NCI-H524 treated with DMSO at 0.1 percent for 48 hours (cell line): ENCODE measurements at places on chromosomes 7 and 10.

- no peak for DNase-seq
These were observed 9.5 kb downstream of the ANKIB1 start for GRCh38 chr7:92255308-92255707.

DNA sequence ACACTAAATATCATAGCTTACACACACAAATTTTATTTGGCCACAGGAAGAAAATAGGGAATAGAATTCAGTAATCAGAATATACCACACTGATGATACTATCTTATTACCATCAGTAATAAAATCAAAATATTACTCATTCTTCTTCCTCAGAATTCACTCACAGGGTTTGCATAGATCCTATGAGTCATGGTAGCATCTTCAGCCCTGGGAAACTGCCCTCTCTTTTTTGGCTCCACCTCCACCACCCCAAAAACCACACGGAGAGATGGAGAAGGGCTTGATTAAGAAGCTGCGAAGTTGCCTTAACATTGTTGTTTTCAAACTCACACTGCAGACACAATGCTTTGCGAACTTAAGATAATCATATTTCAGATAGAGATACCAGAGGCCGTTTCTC, 154.1 kb upstream of the AHR start:
- DNase-seq, result no peak

GRCh38 chr10:42367532-42368230, 270.7 kb downstream of the ZNF33B start:
- no peak for DNase-seq

DNA sequence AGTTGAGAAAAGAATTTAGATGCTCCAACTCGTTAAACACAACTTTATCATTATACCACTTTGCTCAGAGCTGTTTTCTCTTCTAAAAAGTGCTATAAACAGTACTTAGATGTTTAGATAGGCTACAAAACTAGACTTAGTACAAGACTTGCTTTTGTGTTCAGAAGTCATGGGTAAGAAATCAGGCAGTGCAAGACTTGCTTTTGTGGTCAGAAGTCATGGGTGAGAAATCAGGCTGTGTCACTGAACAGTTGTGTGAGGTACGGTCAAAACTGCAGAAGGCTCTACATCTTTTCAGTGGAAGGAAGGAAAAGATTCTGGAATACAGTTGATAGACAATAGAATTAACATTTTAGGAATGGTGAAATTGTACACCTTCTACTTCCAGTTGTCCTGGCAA, 239.7 kb downstream of the DNAJB9 start:
- no peak for DNase-seq

DNA sequence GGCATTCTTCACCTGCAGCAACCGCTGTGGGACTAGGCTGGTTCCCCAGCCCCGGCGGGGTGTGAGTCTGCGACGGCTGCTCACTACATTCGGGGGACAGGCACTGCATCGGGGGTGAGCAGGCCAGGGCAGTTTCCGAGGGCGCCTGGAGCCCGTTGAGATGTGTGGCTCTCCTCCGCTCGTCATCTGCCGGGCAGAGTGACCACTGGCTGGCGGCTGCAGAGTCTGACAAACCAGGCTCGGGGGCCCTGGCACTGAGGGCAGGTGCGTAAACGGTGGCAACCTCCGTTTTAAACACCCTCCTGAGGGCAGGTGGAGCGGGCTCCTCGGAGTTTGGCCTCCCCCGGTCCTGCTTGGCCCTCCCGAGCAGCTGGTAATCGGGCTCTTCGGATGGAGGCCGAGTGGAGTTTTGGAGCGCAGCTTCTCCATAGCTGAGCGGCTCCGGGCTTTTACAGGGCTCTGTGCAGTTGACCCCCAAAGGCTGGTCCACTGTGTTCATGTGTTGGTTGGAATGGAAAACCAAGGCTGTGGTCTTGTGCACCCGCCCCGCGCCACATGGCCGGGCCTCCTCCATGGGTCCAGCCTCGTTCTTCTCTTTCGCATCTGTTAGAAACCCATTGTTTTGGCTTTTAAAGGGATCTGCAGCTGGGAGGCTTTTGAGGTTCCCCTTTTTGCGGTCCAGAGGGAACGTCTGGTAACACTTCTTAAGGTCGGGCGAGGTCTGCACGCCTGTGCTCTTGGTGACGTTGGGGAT, 20.9 kb downstream of the INSYN2A start:
- no peak for DNase-seq

DNA sequence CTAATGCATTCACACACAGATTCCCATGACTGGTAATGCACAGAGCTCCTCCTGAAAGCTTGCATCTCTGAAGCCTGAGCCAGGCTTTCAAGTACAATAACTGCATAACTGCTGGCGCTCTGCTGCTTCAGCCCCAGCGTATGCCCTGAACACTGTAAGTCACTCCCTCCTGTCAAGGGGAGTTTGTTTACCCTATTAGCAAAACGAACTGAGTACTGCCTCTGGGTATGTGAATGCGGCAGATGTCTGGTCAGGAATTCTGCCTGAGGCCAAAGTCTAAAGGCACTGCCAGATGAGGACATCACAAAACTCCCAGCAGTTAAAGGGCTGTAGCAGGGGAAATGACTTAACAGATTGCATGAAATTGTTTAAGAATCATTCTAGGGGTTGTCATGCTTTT, 97.7 kb downstream of the NRCAM start:
- no peak for DNase-seq
